ENCODE measurements at places on chromosomes 6 and 20. TPM values are rescaled to one million over a fixed set of nuclear protein-coding genes. Genes with fewer than 3 reads are reported as not detected.

- DNase-seq = peak; percentile 54
Observed at GRCh38 chr6:167005350-167006159, 6.4 kb downstream of the CEP43 start.

GRCh38 chr20:31868853-31869672, 1.3 kb downstream of the DUSP15 start:
- no peak for DNase-seq

Gene EBF4
- total RNA-seq = 69.5 TPM

DNA sequence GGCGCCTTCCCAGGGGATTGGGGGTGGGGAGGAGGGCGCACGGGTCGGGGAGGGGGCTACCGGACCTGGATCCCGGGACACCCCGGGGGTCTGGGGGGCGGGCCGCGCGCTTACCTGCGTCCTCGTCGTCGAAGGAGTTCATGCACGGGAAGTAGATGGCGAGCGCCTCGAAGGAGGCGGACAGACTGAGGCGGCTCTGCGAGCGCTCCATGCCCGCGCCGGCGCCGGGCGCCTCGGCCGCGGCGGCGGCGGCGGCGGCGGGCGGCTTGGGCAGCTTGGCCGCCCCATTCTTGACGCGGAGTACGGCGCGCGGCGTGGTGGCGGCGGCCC, 320 bp downstream of the RIMS4 start:
- DNase-seq = no peak

Gene MLN
- not detected for total RNA-seq

Gene PNLDC1
- total RNA-seq = not detected

Gene HBS1L
- 23.8 TPM for total RNA-seq

Gene C20orf202
- total RNA-seq = 0.83 TPM

Gene OPRM1
- not detected for total RNA-seq

GRCh38 chr6:121090492-121090891, 243.8 kb downstream of the TBC1D32 start:
- no peak for DNase-seq

- no peak for DNase-seq
Observed at GRCh38 chr20:38873050-38873581, 53.1 kb upstream of the FAM83D start.

DNA sequence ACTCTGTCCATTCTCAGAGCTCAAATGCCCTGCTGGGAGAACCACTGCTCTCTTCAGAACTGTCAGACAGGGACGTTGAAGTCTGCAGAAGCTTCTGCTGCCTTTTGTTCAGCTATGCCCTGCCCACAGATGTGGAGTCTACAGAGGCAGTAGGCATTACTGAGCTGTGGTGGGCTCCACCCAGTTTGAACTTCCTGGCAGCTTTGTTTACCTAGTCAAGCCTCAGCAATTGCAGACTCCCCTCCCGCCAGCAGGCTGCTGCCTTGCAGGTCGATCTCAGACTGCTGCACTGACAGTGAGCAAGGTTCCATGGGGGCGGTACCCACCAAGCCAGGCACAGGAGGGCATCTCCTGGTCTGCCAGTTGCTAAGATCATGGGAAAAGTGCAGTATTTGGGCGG, 21.8 kb upstream of the UFL1 start:
- DNase-seq = no peak

- no peak for DNase-seq
Observed at GRCh38 chr6:84344005-84344404, 116.6 kb upstream of the CEP162 start.

DNA sequence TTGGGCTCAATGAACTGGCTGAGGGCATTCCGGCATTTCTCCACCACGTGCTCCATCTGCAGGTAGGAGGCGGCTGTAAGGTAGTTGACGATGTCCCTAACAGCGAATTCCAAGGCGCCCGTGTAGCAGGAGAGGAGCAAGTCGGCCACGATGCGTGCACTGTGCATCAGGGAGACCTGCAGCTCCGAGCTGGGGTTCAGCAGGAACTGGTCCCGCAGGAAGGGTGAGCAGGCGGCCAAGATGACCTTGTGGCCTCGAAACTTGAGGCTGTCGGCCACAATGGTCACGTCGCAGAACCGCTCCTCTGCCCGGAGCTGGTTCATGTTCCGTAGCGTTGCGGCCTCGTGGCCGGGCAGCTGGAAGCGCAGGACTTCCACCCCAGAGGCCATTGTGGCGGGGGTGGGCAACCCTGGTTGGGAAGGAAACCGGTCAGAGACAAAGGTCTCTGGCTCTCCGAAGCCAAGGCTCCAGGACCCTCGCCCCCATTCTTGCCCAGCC, 920 bp downstream of the ZBTB12 start:
- DNase-seq = no peak

GRCh38 chr6:8268606-8269005, 166.3 kb upstream of the EEF1E1 start:
- DNase-seq = no peak

GRCh38 chr20:326645-327185, 1.4 kb downstream of the SOX12 start:
- no peak for DNase-seq

DNA sequence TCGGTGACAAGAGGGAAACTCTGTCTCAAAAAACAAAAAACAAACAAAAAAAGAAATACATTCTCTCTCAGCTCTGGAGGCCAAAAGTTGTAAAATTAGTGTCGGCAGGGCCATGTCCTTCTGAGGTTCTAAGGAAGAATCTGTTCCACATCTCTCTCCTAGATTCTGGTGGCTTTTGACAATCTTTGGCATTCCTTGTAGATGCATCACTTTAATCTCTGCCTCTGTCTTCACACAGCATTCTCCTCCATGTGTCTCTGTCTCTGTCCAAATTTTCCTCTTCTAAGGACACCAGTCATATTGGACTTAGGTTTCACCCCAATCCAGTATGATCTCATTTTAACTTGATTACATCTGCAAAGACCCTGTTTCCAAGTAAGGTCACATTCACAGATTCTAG, 9.1 kb downstream of the PPP2R5D start:
- DNase-seq = no peak

DNA sequence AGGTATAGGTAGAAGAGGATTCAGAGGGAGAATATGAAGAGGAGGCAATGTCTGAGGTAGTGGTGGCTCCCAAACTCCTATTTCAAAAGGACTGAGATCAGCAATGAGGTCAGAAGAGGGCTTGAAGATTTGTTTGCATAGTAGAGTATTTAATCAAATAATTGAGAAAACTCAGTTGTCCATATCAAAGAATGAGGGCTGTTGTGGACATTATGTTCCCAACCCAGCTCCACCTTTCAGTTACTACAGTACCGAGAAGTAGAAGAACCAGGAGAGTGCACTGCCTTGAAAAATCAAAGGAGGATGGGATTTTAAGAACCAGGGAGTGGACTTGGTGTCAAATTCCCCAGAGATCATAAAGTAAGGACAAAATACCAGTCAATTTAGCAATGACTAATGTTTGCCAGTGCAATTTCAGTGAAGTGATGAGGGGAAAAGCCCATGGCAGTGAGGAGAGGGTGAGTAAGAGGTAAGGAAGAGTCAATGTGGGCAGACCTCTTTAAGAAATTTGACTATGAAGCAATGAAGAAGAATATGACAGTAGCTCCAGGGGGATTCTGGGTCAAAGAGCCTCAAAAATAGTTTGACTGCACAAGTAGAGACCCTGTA, 382.4 kb downstream of the PKHD1 start:
- no peak for DNase-seq

Gene KIFC1
- not detected for total RNA-seq

DNA sequence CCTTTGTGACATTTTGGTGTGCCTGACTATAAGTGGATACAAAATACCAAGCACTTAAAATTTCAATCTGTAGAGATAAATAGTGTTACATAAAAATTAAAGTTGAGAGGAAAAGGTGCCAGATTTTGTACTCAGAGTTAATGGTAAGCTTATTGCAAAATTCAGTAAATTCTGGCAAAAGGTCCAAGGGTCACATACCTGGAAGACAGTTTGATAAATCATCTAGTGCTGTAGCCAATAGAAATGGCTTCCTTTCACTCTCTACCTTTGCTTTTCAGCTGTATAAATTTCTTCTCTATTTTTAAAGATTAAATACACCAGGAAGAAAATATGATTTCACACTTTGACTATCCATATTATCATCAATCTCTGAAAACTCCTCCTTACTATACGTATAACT, 690.2 kb upstream of the NRSN1 start:
- no peak for DNase-seq

DNA sequence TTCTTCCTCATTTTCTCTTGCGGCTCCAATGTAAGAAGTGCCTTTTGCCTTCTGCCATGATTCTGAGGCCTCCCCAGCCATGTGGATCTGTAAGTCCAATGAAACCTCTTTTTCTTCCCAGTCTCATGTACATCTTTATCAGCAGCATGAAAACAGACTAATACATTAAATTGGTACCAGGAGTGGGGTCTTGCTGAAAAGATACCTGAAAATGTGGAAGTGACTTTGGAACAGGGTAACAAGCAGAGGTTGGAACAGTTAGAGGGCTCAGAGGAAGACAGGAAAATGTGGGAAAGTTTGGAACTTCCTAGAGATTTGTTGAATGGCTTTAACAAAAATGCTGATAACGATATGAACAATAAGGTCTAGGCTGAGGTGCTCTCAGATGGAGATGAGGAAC, 316.7 kb upstream of the HS3ST5 start:
- no peak for DNase-seq

DNA sequence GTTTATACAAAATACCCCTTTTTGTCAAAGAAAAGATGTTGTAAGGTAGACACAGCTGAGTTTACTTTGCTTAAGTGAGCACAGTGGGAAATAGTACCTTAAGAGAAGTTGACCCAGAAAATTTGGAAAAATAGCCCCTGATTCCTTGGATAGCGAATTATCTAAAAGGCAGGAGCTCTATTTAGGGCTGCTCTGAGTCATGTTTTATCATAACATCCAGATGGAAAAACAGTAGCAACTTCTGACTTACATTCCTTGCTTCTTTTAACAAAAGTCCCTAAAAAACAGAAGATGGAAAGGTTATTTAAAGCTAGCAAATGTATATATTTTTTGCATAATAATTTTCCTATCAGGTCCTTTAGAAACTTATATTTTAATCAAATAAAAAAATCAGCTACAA, 59.0 kb downstream of the THEMIS start:
- no peak for DNase-seq

DNA sequence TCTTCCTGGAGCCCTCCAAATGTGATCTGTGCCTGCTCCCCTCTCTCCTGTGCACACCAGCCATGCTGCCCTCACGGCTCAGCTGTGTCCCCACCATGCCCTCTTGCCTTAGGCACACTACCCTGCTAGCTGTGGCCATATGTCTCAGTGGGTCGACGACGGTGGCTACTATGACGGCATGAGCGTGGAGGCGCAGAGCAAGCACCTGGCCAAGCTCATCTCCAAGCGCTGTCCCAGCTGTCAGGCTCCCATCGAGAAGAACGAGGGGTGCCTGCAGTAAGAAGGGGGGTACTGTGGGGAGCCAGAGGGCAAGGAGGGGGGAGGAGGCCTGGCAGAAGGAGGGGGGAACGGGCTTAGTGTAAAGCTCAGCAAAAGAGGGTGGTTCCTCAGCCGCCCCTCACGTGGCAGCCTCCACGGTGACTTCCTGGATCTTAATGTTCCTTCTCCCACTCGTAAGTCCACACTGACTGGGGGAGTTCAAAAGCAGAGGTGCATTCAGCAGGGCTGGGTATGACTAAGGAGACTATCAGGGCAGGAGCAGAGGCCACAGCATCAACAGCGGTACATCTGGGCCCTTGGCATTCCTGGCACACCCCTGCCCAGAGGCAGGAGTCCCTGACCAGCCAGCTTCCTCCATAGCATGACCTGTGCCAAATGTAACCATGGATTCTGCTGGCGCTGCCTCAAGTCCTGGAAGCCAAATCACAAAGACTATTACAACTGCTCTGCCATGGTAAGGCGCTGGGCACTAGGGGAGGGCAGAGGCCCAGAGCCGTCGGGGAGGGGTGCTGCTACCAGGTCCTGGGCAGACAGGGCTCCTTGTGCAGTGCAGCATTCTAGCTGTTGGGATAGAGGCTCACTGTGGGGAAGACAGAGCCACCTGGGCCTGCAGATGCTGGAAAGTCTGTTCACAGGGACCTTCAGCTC, 8.0 kb downstream of the DNPH1 start:
- no peak for DNase-seq

DNA sequence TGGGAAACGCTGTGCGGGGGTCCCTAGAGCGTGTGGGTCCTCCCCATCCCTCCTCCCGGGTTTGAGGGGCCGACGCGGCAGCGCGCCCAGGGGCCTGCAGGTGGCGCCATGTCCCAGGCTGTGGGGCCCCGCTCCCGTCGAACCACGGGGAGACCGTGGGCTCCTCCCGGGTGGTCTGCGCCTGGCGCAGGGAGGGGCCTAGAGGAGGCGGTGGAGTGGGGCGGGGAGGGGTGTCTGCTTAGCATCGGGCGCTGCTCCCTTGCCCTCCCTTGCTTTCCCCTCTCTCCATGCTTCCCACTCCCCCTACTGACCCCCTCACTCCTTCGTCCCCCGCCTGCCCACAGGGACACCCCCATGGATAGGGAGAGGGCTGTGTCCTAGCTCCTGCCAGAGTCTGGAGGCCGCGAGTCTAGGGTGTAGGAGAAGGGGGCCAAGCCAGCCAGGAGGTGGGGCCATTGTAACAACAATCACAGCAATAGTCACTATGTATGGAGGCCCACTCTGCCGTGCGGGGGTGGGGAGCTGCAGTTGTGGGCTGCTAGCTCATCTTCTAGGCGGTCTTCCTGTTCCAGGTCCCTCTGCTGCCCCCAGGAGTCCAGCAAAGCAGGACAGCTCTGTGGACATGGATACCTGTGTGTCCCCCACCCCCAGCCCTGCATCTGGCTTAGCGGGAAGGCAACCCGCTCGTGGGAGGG, 51.7 kb downstream of the CHMP4B start:
- peak; percentile 49 for DNase-seq

- DNase-seq = no peak
Observed at GRCh38 chr6:129936329-129937165, 75.4 kb upstream of the TMEM244 start.

Gene RSPO3
- total RNA-seq = 49.7 TPM

Gene HCRTR2
- total RNA-seq = not detected

- peak; percentile 82 for DNase-seq
Observed at GRCh38 chr6:157316871-157317814, 6.2 kb downstream of the TMEM242 start.

GRCh38 chr20:41169791-41170351, 32.5 kb downstream of the PLCG1 start:
- DNase-seq = peak; percentile 13

Gene KCNQ2
- total RNA-seq = 1.2 TPM

DNA sequence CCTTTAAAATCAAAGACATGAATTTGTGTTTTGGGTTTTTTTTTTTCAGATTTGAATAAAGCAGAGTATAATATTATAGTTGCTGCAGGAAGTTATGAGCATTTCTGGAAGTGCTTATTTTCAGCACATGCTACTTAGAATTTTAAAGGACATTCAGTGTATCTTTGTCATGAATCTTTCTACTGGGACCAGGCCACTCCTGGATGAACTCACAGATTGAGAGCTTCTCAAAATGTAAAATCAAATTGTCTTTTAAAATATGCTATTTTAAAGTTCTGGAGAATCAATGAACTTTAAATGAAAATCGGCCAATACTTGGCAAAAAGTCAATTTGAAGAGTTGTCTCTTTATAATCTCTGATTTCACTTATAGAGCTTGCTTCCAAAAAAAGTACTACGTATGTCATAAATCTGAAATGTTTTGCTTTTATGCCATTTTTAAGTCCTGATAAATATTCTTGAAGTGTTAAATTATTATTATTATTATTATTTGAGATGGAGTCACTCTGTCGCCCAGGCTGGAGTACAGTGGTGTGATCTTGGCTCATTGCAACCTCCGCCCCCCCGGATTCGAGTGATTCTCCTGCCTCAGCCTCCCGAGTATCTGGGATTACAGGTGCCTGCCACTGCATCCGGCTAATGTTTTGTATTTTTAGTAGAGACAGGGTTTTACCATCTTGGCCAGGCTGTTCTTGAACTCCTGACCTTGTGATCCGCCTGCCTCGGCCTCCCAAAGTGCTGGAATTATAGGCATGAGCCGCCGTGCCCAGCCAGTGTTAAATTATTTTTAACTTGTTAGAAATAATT, 175.7 kb upstream of the AKAP12 start:
- no peak for DNase-seq

Gene WFDC5
- total RNA-seq = not detected

Gene LY6G6D
- total RNA-seq = not detected
